ENCODE measurements at places on chromosomes 7 and 10.

- DNase-seq, result peak; percentile 96
Measured at GRCh38 chr10:24446739-24447138, 237.8 kb downstream of the KIAA1217 start.

- DNase-seq, result no peak
Measured at GRCh38 chr7:117250245-117250644, 72.6 kb downstream of the WNT2 start.

- no peak for DNase-seq
Measured at GRCh38 chr10:85847085-85847484, 519.5 kb downstream of the GRID1 start.

DNA sequence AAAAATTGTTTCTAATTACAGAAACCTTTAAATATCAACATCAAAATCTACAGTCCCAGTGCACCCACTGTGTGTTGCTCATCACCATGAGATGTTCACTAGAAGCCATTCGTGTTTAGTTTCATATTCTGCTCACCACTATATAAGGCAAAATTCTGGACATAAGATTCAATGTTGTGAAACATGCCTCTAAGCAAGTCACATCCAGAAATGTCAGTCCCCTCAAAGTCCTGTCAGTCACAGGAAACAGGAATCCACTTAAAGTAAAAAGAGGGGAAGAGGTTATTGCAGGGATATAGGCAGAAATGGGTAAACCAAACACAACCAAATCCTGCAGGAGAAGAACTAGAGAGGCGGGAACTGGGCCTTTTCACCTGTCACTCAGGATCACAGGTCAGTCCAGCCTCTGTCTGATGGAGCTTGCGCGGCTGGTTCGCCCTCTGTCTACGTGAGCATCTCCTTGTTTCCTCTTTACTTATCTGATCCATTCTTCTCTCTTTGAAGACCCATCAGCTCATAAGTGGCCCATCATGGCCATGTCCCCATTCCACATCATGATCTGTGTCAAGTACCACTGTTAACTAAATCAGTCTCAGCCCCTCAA, 58.4 kb downstream of the MYPN start:
- DNase-seq, result no peak

DNA sequence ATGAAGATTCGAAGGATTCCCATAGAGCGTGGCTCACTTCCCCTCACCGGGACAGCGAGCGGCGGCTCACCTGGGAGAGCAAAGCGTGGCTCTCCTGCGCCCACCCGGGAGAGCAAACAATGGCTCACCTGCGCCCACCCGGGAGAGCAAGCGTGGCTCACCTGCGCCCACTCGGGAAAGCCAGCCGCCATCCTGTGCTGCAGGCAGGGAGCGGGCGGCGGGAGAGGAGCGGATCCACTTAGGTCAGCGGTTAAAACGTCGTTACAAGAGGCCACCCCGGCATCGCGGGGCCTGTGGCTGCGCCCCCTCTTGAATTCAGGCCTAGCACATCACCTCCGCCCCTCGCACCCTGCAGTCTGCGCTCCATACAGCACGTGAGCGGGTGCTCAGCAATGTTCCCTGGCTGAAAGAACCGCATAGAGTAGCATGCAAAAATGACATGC, 461 bp upstream of the FIGNL1 start:
- no peak for DNase-seq

GRCh38 chr10:21530168-21530567, 3.9 kb upstream of the MLLT10 start:
- DNase-seq, result no peak

DNA sequence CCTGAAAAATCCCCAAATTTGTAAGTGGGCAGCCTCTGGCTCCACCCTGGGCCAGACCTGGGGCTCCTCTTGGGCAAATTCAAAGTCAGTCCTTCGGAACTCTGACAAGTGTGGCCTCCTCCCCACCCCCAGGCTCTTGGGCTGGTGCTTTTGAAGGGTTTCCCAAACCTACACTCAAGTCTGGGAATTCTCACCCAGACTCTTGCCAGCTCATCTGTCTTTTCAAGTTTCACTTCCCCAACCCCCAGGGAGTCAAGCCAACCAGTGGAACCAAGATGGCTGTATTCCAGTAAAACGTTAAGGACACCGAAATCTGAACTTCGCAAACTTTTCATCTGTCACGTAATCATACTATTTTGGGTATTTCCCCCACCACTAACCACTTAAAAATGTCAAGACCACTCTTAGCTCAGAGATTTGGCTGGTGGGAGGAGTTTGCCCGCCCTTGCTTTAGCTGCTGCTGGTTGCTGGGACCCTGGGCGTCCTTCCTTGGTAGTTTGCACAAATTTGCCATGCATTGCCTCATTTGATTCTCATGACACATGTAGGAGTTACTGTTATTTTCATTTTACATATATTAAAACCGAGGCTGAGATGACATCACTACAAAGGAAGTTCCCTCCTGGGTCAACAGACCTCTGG, 1.7 kb upstream of the MYO1G start:
- peak; percentile 85 for DNase-seq

DNA sequence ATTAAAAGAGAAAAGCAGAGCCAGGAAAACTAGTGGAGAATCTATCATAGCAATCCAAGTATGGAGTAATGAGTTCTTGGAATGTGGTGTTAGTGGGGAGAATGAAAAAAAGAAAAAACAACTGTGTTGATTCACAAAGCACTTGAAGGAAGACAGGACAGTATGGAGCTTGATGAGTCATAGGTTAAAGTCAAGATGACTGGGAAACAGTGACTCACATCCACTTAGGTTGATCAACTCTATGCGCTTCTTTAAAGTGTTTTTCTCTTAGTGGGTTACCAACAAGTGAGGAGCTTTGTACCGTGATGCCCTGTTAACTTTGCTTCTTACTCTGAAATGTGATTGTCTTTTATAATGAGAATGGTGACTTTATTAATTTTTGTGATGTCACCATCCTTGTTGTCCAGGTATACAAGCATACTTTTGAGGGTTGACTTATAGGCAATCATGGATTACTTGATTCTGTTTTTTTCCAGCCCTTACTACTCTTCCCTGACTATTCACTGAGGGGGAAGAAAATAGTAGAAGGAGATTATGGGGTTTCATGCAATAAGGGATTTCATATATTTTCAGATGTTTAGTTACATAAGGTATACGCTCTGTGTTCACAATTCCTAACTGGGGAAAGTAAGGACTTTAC, 32.1 kb upstream of the MDFIC start:
- DNase-seq, result peak; percentile 91

DNA sequence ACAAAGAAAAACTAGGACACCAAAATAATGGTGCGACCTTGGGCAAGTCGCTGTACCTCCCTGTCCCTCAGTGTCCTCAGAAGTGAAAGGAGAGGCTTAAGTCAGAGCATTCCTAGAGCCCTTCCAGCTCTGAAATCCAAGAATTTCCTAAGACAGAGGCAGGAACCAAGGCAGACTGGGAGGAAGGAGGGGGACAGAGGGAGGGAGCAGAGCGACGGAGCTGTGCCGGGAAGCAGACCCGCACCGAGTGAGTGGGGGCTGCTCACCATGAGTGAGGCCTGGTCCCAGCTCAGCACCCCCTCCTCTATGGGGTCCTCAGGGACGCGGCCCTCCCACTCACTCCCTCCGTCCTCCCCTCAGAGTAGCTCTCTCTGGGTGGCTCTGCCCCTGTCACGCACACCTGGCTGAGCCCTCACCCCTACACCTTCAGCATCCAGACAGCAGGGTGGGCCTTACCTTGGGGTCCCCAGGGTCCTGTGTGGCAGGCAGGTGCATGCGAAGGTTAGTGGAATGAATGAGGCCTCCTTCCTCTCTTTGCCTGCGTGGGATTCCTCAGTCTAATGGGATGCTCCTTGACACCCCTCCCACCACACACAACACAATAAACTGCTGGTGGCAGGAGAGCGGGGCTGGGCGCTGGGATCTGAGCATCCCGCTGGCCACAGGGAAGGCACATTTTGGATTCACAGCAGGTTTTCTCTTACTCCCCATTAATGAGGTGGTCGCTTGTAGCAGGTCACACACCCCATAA, 4.6 kb upstream of the SMARCD3 start:
- no peak for DNase-seq

GRCh38 chr7:8263048-8263447, 1.1 kb upstream of the ICA1 start:
- DNase-seq, result no peak

DNA sequence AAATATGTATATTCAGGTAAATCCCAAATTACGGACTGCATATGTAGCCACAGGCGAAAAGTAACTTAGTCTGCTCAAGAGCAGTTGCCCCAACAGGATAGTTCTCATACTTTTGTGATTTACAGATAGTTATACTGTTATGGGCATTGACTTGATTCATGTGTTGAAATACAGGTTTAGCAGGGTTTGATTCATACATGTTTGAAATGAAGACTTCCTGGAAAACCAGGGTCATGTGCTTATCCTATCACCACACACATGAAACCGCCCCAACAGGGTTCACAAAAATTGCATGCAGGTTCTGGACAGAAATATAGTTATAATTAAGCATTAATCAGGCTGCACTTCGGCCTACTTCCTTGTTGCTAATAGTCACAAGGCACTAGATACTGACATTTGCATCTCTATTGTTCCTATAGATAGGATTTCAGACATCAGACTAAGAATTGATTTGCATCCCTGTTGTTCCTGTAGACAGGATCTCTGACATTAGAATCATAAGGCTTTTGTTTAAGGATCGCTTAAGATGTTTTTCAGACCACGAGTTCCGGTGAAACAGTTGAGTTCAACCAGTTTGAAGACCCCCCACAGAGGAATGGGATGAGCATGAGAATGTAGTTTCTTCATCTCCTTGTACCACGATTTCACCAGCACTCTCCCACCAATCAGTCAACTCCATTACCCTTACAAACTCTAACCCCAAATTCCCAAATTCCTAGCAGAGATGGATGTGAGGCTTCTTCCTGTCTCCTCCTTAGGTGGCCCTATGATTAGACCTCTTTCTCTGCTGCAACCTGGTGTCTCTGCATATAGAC, 2.0 kb upstream of the ZNF398 start:
- DNase-seq, result no peak

DNA sequence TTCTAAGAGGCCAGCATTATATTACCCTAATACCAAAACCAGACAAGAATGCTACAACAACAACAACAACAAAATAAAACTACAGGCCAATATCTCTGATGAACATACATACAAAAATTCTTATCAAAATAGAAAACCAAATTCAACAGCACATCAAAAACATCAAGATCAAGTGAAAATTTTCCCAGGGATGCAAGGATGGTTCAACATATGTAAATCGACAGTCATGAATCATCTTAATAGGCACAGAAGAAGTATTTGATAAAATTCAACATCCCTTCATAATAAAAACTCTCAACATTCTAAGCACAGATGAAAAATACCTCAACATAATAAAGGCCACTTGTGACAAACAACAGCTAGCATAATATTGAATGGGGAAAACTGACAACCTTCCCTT, 75.3 kb downstream of the JMJD1C start:
- no peak for DNase-seq

- peak; percentile 53 for DNase-seq
Measured at GRCh38 chr10:101301111-101301731, 52.7 kb upstream of the BTRC start.

GRCh38 chr10:112622786-112623185, 175.8 kb downstream of the VTI1A start:
- DNase-seq, result no peak
